ENCODE measurements at places on chromosomes 4 and X. TPM values are rescaled to one million over a fixed set of nuclear protein-coding genes. Genes with fewer than 3 reads are reported as not detected.

DNA sequence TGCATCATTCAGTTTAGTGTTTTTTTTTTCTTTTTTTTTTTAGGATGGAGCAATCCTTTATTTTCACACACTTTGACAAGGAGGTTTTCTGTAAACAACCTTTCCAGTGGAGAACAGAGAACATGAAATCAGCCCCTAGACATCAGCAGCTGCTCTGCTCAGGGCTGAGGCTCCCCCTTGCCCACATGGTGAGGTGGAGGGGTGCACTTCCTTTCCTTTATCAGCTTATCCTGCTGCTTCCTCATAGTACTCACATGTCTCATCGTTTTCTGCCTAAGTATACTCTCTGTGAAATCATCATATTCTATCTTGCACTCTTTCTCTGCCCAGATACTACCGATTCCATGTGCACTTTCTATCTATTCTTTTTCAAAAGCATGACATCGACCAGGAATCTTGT lies 47.6 kb upstream of the PRSS12 start:
- DNase-seq, result no peak
- H3K4me1 ChIP-seq, result no peaks in the 10 kb centered on the region
- no peaks in the 10 kb centered on the region for H3K36me3 ChIP-seq
- no peaks in the 10 kb centered on the region for H3K27me3 ChIP-seq

DNA sequence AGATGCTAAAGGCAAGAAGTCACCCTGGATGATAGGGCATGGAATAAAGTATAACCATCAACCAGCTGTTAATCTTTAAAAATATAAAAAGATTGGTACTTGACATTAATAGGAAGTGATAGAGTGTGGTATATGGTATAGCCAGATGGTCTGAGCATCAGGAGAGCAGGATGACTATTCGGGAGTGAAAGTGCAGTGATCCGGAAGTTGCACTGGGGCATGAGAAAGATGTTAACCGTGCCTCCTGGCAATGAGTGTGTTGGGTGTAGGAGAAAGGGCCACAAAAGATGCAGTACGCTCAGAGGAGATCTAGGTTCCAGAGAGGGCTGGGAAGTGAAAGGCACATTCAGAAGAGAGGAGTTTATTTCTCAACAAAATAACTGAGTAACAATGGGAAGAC lies 65.0 kb downstream of the TSPAN7 start:
- H3K27ac ChIP-seq, result no peak overlapping the region
- no peak for DNase-seq
- no peaks in the 10 kb centered on the region for H3K36me3 ChIP-seq

- H3K4me3 ChIP-seq, result no peak overlapping the region
- H3K36me3 ChIP-seq, result no peaks in the 10 kb centered on the region
- no peaks in the 10 kb centered on the region for H3K27me3 ChIP-seq
- H3K27ac ChIP-seq, result no peak overlapping the region
These were observed 465.7 kb upstream of the TENM3 start for GRCh38 chr4:181777518-181777917.

DNA sequence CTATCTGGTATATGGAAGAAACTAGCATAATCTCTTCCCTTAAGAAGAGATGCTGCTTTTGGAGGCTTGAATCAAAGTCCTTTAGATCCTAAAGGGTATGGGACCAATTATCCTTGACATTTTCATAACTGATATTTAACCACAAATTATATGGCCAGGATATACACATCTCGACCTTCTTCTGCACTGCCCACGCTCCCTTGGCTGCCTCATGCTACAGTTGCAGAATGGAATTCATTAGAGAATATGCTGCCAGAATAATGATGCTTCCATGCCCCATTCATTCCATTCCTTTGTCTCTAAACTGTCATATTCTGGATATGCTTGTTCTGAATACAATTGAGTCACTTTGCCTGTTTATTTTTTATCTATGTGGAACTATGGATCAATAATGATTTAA lies 157.1 kb upstream of the PACRGL start:
- no peaks in the 10 kb centered on the region for H3K27me3 ChIP-seq
- no peaks in the 10 kb centered on the region for H3K4me1 ChIP-seq
- H3K27ac ChIP-seq, result no peak overlapping the region
- H3K36me3 ChIP-seq, result no peaks in the 10 kb centered on the region
- DNase-seq, result no peak

DNA sequence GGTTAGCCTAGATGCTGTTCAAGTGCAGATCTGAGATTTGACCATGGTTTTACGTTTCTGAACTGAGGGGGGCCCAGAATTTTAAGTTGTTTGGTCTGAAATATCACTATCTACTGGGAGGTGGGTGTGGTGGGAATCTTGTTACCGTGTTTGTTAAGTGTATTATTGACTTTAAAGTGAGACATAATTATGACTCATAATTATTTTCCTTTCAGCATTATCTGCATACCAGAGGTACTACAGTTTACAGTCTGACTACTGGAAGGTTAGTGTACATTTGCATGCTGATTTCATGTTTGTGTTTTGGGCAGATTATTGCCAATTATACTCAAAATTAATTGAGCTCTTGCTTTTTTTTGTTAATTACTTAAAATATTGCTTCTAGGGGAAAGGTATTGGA lies 101.5 kb downstream of the KDM6A start:
- no peak for DNase-seq
- no peaks in the 10 kb centered on the region for H3K4me1 ChIP-seq
- H3K27me3 ChIP-seq, result no peaks in the 10 kb centered on the region
- no peak overlapping the region for H3K27ac ChIP-seq

- H3K27me3 ChIP-seq, result no peaks in the 10 kb centered on the region
- H3K27ac ChIP-seq, result no peak overlapping the region
- H3K4me1 ChIP-seq, result no peaks in the 10 kb centered on the region
- no peak overlapping the region for H3K4me3 ChIP-seq
- no peak for DNase-seq
- no peaks in the 10 kb centered on the region for H3K36me3 ChIP-seq
These were observed 24.2 kb upstream of the PPM1K start for GRCh38 chr4:88308587-88308986.

DNA sequence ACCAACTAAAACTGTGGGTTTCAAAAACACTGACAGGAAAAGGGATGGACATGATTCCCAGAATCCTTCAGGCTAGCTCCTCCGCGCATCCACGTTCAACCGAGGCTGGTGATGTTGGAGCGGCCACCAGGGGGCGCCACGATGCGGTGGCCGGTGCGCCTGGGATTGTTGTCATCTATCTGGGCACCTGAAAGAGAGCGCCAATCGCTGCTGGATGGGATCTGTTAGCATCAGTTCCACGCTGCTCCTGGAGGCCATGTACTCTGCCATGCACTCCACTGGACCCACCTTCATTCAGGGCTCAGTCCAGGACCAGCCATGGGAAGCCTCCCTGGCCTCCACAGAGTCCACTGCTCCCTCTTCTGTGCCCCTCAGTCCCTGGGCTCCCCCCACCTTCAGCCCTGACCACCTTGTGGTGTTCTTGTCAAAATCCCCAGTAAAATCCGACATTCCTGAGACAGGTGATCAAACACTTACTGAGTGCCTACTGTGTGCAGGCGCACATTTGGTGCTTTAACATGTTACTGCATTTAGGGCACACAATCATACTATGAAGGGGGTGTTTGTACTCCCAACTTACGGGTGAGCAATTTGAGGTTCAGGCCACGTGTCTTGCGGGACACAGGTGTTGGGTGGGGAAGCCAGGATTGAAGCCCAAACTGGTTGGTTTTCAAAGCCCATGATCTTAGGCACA lies 71.1 kb downstream of the CRMP1 start:
- H3K27me3 ChIP-seq, result no peaks in the 10 kb centered on the region
- H3K27ac ChIP-seq, result no peak overlapping the region
- H3K4me1 ChIP-seq, result peaks cover 4% of the 10 kb centered on the region
- H3K36me3 ChIP-seq, result no peaks in the 10 kb centered on the region
- no peak overlapping the region for H3K4me3 ChIP-seq
- DNase-seq, result no peak

DNA sequence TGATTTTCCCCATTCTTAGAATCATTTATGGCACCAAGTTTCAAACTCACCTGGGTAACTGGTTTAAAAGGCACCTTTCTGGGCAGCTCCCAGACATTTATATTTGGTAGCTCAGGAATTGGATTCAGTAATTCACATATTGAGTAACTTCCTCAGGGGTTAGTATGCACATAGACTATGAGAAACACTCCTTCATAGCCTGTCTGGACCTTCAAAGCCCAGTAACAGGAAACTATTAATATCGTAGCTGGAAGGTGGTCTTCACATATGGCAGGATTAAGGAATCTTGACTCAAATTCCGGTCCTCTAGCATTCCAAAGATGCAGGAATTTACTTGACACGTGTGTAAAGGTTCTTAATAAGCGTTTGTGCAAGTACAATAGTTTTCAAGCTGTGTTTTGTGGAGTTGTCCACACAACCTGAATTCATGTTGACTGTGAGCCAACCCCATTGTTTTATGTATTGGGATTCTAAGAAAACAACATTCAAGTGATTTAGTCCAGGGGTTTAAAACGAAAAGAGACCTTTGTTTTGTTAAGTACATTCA lies 78.4 kb downstream of the PLS3 start:
- no peaks in the 10 kb centered on the region for H3K27me3 ChIP-seq
- no peaks in the 10 kb centered on the region for H3K4me1 ChIP-seq
- no peaks in the 10 kb centered on the region for H3K36me3 ChIP-seq

DNA sequence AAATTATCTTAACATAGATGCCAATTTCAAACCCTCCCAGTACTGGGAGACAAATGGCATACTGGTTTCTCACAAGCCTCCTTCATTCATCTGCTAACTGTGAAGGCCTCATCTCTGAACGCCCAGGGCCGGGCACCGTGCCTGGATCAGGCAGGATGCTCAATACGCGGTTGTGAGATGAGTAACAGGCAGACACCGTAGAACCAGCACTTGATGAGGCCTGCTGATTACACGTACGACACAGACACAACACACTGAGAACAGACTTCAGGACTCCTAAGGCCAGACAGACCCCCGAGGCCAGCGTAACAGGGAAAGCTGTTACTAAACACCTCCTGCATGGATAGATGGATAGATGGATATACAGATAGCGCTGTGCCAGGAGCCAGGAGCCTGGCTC lies 154.6 kb downstream of the AFAP1 start:
- H3K4me3 ChIP-seq, result no peak overlapping the region
- no peak for DNase-seq
- H3K27me3 ChIP-seq, result no peaks in the 10 kb centered on the region
- H3K27ac ChIP-seq, result no peak overlapping the region

GRCh38 chr4:81460191-81460701 lies 11.5 kb downstream of the RASGEF1B start:
- DNase-seq, result no peak
- H3K36me3 ChIP-seq, result no peaks in the 10 kb centered on the region
- H3K4me3 ChIP-seq, result no peak overlapping the region

GRCh38 chr4:57157596-57158137 lies 47.5 kb upstream of the IGFBP7 start:
- no peak overlapping the region for H3K27ac ChIP-seq
- H3K36me3 ChIP-seq, result no peaks in the 10 kb centered on the region
- no peaks in the 10 kb centered on the region for H3K4me1 ChIP-seq

- H3K27me3 ChIP-seq, result no peaks in the 10 kb centered on the region
- H3K27ac ChIP-seq, result no peak overlapping the region
- no peak overlapping the region for H3K4me3 ChIP-seq
- no peak for DNase-seq
These were observed 321.0 kb downstream of the IL15 start for GRCh38 chr4:141957416-141957815.

GRCh38 chrX:3425031-3425430 lies 78.6 kb upstream of the MXRA5 start:
- H3K27me3 ChIP-seq, result no peaks in the 10 kb centered on the region
- DNase-seq, result no peak
- no peak overlapping the region for H3K4me3 ChIP-seq

DNA sequence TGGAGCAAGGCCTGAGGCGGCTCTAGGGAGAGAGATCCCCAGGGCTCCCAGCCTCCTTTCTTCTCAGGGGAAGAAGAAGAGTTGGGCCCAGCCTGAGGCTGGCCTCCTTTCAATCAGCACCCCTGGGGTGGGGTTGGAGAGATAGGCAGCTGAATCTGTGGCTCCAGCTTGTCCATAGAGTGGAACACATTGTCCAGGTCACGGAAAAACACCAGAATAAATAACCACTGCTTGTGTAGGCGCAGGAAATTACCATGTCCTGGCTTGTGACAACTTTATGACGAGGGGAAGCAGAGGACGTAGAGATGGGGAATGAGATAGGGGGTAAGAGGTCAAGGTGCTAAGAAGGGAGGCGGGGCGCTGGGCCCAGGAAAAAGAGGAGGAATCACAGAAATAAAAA lies 80.8 kb upstream of the EFNB1 start:
- no peak overlapping the region for H3K27ac ChIP-seq
- H3K36me3 ChIP-seq, result no peaks in the 10 kb centered on the region

DNA sequence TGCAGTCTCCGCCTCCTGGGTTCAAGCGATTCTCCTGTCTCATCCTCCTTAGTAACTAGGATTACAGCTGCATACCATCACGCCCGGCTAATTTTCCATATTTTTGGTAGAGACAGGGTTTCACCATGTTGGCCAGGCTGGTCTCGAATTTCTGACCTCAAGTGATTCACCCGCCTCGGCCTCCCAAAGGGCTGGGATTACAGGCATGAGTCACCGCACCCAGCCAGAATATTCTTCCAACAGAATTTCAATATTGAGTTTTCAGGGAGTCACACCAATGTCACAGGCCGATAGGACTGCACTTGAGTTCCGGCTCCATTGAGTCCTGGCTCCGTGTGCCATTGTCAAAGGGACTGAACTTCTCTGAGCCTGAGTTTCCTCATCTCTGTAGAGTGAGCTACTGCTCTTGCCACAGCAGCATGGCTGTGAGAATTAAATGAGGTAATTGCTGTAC lies 82.9 kb downstream of the CLCN4 start:
- no peak overlapping the region for H3K4me3 ChIP-seq
- DNase-seq, result no peak
- H3K4me1 ChIP-seq, result no peaks in the 10 kb centered on the region
- no peaks in the 10 kb centered on the region for H3K27me3 ChIP-seq

- no peak overlapping the region for H3K4me3 ChIP-seq
- no peaks in the 10 kb centered on the region for H3K27me3 ChIP-seq
- no peaks in the 10 kb centered on the region for H3K4me1 ChIP-seq
These were observed 67.4 kb upstream of the UGT2B10 start for GRCh38 chr4:68748181-68748991.

DNA sequence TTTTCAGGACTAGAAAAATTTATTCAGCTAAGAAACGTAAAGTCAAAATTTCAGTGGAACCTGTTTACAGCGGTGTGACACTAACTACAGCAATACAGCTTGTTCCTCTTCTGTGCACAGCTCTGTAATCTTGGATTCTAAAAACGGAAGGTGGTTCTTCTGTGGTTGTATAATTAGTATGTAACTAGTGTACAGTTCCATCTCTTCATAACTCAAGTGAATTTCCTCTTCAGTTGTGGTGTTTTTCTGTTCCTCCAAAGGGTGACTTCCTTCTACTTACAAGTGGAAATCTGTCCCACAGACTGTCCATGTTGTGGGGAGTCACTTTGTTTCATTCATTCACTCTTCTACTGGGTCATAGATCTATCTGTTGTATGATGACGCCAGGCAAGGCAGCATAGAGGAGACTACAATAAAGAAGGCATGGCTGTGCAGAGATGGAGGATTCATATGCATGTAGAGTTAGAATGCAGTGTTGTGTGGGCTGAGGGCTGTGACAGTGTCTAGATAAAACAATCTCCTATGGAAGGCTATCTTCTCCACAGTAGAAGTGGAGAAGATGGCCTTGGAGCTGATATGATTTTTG lies 5.4 kb downstream of the DAPP1 start:
- no peaks in the 10 kb centered on the region for H3K27me3 ChIP-seq
- H3K36me3 ChIP-seq, result no peaks in the 10 kb centered on the region
- peak overlapping the region; percentile 65 for H3K27ac ChIP-seq
- no peaks in the 10 kb centered on the region for H3K4me1 ChIP-seq

PCDH19 gene
- total RNA-seq, result 1.3 TPM

CTAG1B gene
- not detected for total RNA-seq

ODAPH gene
- not detected for total RNA-seq

TCEANC gene
- 6.0 TPM for total RNA-seq

DKK2 gene
- 2.9 TPM for total RNA-seq

TMEM175 gene
- 22.4 TPM for total RNA-seq

CYBB gene
- 4.8 TPM for total RNA-seq

NPY2R gene
- not detected for total RNA-seq

RGN gene
- 25.4 TPM for total RNA-seq
